ENCODE measurements at places on chromosomes 13 and 19.
A peak's percentile ranks its signal among the peaks of the same experiment; 100 is the strongest.

- no peak for DNase-seq
Measured at GRCh38 chr19:4140237-4140711, 13.2 kb upstream of the CREB3L3 start.

DNA sequence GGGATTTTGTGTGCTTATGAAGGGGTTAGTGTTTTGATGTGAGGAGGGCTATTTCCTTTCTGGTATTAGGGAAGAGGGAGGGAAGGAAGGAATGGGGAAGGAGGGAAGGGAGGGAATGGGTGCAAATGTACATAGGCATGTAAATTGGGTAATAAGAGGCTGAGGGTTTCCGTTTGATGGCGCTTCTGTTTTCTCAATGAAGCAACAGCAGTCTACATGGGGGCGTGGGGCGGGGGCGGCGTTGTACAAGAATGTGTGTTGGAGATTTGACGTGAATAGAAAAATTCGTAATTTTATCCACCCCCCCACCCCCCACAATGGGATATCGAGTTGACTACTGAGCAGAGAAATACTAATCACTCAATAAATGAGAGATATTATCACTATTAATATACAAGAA is 52.5 kb downstream of the PDS5B start:
- DNase-seq: no peak

DNA sequence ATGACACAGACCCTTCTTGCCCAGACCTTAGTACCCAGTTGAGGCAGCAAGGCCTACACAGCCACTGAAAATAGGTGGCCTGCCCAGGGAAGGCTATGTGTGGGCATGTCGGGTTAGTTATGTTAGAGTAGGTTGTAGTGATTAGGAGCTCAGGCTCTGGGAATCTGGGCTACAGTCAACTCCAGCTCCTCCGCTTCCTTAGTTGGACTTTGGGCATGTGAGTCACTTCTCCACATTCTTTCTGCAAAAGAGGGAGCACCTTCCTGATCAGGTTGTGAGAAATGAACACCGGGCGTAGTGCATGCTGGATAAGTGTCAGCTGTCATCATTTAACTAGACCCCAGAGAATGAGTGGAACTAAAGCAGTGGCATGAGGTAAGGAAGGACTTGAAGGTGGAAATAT is 64.8 kb downstream of the ARHGAP35 start:
- DNase-seq: no peak

GRCh38 chr13:80036845-80037504 is 304.0 kb downstream of the SPRY2 start:
- DNase-seq: no peak

- no peak for DNase-seq
Measured at GRCh38 chr19:55024111-55024510, 14.0 kb downstream of the GP6 start.

- DNase-seq: no peak
Measured at GRCh38 chr19:1884719-1885334, 469 bp downstream of the ABHD17A start.

DNA sequence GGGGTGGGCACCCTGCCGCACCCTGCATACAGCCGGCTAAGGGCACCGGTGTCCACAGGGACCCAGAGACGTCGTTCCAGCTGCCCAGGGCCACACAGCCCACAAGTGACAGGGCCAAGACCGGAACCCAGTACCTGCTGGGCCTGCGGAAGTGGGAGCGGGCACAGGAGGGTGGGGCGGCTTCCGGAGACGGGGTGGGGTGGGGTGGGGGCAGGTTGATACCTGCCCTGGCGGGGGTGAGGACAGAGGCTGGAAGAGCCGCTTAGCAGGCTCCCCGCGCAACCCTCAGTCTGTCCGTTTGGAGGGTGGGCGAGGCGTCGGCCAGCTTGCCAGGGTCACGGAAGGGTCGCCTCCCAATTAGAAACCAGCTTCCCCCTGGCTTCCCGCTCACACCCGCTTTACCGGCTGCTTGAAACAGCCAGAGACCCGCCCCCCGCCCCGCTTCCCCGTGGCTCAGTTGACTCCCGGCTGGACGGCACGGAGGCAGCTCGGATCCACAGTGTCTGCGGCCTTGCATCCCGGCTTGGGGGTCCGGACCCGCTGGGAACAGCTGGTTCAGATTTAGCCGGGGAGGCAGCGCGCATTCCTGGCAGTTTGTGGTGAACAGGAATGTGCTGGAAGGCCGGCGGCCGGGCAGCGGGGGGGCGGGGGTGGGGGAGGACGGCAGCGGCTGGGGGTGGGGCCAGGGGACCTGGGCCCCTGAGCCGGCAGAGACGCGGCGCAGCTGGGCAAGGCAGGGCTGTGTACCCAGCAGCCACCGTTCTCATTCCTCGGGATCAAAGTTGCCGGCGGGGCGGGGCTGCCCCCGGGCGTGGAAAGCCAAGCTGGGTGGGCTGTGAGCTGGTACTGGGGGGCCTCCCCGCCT is 1.9 kb downstream of the CNN2 start:
- DNase-seq: peak; percentile 90

DNA sequence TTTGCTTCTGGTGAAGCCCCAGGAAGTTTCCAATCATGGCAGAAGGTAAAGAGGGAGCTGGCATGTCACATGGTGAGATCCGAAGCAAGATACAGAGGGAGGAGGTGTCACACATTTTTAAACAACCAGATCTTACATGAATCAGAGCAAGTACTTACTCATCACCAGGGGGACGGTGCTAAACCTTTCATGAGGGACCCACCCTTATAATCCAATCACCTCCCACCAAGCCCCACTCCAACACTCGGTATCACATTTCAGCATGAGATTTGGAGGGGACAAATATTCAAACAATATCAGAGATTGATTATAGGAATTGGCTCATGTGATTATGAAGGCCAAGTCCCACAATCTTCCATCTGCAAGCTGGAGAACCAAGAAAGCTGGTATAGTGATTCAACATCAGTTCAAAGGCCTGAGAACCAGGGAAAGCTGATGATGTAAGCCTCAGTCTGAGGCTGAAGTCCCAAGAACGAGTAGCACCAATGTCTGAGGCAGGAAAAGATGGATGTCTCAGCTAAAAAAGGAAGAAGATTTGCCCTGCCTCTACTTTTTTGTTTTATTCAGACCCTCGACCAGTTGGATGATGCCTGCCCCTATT is 58.6 kb upstream of the WDFY2 start:
- DNase-seq: no peak

GRCh38 chr19:16018801-16019551 is 57.3 kb upstream of the TPM4 start:
- DNase-seq: peak; percentile 53

DNA sequence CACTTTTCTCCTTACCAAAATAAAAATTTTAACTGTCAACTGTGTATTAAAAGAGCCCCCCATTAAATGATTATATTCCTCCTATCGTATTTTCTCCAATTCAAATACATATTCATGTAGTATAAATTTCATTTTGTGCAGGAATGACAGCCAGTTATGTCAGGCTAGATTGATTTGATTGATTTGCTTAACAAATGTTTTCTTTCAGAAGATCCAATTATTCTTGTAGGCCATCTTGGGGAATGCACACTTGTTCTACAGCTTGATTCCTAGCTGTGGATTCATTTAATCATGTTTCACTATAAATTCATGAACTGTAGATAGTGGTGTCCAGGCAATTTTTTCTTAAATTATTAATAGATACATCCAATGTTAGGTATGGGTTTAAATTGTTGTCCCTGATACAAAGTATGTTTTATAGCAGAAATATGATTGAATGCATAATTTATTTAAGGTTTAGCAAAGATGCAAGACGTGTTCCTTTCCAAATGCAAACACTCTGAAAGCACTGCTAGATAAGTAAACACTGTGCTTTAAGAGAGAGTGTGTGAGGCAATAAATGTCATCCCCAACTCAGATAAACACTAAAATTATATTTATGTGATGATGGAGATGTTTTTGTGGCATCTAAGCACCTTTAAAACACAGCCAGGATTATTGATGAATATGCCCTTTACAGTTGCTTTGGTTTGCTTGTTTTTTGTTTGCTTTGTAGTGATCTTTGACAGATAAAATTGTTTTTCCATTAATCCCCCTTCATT is 531.1 kb downstream of the DCT start:
- no peak for DNase-seq

- DNase-seq: no peak
Measured at GRCh38 chr13:111911121-111911720, 155.7 kb upstream of the SOX1 start.

- no peak for DNase-seq
Measured at GRCh38 chr19:33177417-33177979, 16.6 kb upstream of the LRP3 start.

DNA sequence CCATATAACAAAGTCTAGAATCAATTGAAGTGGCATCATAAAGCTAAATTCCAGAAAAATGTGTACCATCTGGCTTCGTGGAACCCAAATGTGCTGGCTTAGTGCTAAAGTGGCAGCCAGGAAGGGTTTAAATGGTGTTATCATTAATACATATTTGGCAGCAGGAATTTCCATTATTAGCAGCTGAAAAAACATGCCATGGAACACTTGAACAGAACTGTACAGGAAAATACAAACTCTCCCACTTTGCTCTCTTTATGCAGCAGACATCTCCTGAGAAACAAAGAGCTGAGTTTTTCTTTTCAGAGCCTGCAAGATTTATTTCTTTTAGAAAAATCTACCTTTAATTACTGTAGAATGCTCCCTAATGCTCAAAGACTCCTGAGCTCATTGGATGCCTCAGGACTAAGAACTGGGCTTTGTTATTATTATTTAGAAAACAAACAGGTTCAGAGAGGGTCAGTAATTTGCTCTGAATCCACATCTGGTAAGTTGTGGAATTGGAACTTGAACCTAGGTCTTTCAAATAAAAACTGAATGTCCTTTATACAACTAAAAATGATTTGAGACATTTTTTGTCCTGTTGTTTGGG is 179.0 kb downstream of the LACC1 start:
- no peak for DNase-seq

GRCh38 chr13:52001120-52001731 is 10.0 kb downstream of the ATP7B start:
- DNase-seq: no peak

DNA sequence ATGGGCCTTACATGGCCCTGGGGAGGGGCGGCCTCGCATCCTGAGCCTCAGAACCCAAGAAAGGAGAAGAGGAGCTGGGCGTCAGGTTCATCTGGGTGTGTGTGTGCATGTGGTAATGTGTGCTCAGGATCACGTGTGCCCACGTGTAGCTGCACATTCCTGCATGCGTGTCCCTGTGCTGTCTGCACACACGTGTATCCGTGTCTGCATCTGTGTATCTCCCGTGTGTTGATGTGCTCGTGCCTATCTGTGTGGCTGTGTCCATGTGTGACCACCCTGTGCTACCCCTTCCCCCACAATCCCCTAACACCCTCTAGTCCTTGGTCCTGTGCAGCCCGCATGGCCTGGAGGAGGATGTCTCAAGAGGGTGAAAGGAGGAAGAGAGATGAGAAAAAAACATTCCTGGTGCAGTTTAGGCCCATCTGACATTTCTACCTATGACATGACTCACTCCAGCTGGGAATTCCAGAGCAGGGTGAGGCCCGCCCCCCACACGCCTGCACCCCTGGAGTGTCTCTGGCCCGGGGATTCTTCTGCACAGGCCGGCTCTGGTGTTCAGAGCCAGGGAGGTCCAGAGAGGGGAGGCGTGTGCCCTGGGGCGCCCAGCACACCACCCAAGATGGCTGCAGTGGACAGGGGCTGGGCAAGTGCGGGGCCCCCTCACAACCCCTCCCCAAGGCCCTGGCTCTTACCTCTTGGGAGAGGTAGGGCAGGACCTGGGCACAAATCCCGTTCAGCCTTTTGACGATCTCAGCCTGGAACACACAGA is 7.1 kb downstream of the TLE5 start:
- no peak for DNase-seq

- no peak for DNase-seq
Measured at GRCh38 chr19:16516381-16516780, 20.2 kb downstream of the C19orf44 start.

DNA sequence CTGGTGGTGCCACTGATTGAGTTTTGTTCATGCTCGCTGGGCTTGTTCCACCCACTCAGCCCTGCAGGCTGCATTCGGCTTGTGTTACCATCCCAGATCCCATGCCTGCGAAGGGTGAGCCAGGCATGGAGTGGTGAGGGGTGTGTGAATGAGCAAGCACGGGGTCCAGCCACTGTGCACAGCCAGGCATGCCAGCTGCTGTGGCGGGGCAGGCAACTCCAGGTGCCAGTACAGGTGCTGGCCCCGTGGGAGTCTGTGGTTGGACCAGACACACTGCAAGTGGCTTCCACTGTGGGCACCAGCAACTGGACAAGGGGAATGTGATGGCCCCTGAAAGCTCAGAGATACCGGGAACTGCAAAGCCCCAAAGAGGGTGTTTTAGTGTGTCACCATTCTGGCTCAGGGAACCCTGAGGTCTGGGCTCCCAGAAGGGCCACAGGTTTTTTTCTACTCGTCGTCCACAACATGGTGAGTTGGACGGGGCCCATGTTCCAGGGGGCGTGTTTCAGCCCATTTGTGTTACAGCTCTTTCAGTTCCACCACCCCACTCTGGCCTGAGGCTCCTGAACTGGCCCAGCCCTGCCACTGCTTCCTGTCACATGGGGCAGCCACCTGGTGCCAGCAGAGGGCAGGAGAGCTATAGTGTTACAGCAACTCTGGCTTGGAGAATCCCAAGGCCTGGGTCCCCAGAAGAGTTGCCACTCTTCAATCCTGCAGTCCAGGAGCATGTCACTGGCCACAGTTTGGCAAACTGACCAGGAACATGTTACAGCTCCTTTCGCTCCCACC is 217.0 kb upstream of the OBI1 start:
- no peak for DNase-seq

DNA sequence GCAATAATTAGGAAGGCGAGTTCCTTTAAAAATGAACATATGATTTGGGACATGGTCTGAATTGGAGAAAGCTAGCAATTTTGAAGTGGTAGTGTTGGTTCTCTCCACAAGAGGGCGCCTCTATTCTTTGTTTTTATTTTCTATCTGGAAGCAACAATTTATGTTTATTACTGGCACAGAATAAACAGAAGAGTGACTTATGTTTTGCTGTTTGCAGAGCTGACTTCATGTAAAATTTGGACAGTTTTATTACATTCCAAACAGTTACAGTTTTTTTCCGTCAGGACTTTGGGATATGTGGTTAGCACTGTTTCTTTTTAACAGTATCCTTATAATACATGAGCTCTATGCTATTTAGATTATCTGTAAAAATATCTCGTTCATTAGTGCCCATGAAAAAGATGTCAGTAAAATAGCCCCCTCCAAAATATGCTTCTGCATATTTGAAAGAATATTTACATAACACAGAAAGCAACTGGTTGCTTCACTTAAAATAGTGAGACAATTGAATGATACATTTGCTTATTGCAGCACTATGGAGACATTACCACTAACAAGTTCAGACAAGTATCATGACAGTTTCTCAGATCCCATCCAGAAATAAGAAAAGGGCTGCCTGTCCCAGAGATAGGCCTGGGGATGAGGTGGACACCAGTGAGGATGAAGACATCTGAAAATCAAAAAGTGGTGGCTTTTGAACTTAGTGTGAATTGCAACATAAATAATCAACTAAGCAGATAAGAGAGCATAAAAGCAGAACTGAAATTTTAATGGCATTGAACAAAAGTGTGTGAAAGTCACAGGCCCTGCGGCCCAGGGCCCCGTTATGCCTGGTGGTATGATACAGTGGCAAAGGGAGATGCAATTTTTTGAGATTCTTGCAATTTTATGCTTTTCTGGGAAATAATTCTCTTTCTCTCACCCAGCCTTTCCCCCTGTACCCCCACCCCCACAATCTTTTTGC is 32.3 kb upstream of the FGF9 start:
- DNase-seq: no peak
